ENCODE measurements at places on chromosomes 13 and 19.

- DNase-seq: no peak
Observed at GRCh38 chr19:24098359-24098758, 11.4 kb downstream of the ZNF254 start.

GRCh38 chr13:101942535-101943157, 459.2 kb downstream of the FGF14 start:
- DNase-seq: no peak

DNA sequence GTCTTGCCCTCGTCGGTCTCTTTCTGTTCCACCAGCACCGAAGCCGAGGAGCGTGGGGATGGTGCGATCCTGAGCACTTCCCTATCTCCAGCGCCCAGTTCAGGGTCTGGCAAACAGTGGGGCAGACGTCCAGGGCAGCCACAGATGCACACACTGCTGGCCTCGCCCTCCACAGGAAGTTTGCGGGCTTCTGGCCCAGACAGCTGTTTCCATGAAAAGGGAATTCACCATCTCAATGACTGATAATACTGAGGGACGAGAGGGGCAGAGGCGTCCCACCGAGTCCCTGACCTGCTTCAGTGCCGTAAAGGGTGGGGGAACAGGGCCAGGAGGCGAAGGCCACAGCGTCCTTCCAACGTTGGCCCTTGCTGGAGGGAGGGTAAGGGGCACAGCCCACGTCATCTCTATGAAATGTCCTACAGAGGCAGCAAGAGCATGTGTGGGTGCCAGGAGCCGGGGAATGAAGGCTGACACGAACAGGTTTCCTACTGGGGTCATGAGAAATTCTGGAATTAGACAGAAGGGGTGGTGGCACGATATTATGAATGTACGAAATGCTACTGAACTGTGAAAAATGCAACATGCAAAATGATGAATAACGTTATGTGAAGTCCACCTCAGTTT, 19.5 kb downstream of the SHC2 start:
- DNase-seq: no peak

DNA sequence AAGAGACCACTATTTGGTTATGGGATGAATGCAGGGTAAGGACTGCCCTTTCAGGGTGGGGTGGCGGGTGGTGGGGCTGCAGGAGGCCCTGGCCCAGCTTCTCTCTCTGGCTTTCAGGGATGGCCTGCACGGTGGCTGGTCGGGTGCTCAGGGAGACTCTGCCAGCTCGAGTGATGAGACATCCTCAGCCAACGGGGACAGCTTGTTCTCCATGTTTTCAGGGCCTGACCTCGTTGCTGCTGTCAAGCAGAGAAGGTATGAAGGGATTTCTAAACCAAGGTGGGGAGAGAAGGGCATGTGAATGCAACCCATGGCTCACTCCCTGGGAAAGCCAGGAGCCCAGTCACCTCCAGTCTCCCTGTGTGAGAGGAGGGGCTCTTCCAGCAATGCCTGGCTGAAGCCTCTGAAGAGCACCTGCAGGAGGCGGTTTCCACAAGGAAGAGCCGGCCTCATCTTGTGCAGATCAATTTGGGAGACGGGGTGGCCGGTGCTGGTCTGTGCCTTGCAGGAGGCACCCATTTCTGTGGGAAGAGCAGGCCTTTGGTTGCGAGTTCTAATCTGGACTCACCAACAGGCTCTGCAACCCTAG, 16.0 kb upstream of the GPI start:
- DNase-seq: no peak

DNA sequence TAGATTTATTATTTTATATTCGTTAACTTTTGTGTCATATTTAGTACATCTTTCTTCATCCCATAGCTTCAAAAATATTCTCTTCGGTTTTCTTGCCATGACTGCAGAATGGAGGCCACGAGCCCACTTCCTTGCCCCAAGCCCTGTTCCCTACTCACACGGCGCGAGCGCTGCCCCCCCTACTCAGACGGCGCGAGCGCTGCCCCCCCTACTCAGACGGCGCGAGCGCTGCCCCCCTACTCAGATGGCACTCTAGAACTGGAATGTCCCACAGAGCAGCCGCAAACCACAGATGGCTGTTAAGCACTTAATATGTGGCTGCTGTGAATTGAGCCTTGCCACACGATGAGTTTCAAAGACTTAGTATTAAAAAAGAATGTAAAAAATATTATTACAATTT, 102.2 kb upstream of the PEG3 start:
- peak; percentile 26 for DNase-seq

GRCh38 chr19:7554990-7555864, 19.7 kb downstream of the PNPLA6 start:
- DNase-seq: no peak

- peak; percentile 48 for DNase-seq
Observed at GRCh38 chr13:28493740-28494503, 1.0 kb downstream of the FLT1 start.

- no peak for DNase-seq
Observed at GRCh38 chr19:32823747-32824102, 45.8 kb downstream of the SLC7A9 start.

DNA sequence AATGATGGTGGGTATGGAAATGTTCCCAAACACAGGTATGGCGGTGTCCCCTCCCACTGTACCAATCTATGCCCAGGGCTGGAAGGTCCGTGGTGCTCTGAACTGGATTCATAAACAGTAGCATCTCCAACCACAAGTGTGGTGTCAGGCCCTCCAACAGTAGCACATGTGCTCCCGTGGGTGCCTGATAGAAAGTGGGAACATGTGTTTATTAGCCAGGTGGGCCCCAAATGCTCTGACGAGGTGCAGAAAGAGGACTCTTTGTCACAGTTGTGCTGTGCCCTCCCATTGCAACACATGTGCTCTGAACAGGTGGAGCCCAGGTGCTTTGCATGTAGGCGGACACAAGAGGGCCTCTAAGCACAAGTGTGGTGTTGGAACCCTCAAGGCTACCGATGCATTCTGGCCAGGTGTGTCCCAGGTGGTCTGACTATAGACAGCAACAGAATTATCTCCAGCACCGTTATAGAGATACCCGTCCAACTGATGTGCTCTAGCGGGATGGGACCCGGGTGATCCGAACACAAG, 75.4 kb upstream of the ZNF30 start:
- no peak for DNase-seq

DNA sequence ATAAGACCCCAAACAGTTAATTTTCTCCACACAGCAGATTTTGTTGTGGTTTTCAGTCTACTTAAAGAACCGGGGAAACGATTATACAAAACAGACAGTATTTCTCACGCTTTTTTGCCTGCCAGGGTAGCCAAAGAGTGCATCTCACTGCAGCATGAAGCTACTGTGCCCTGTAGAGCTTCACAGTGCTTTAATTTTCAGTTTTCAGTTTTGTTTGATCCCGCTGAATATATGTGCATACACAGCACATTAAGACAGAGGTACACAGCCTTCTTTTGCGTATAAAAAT, 215.0 kb downstream of the TEX29 start:
- DNase-seq: no peak

- DNase-seq: no peak
Observed at GRCh38 chr13:77038907-77039480, 12.0 kb upstream of the FBXL3 start.

DNA sequence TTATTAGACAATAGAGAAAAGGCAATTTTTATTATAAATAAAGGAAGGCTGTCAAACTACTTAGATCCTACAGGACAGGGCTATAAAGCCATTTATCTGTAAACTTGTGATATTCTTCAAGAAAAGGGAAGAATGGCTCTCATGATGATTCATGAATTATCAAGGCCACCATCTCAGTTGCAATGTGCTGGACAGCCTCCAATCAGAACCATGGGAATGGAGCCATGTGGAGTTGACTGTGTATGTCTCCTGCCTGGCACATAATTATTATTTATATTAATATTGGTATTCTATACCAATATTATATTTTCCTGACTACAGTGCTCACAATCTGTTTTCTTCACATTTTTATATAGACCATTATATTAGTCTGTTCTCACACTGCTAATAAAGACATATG, 560.5 kb upstream of the MIR17HG start:
- DNase-seq: no peak

DNA sequence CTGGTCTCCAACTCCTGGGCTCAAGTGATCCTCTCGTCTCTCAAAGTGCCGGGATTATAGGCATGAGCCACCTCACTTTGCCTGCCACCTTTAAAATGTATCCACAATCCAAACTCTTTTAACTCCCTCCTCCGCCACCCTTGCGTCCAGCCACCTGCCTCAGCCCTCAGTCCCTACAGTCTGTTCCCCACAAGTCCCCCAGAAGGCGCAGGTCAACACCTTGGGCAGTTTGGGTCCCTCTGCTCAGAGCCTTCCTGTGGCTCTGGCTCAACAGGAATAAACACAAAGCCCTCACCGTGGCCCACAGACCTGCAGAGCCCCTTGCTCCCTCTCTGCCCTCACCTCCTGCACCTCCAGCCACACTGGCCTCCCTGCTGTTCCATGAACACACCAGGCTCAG, 7.5 kb upstream of the EMC10 start:
- DNase-seq: no peak

DNA sequence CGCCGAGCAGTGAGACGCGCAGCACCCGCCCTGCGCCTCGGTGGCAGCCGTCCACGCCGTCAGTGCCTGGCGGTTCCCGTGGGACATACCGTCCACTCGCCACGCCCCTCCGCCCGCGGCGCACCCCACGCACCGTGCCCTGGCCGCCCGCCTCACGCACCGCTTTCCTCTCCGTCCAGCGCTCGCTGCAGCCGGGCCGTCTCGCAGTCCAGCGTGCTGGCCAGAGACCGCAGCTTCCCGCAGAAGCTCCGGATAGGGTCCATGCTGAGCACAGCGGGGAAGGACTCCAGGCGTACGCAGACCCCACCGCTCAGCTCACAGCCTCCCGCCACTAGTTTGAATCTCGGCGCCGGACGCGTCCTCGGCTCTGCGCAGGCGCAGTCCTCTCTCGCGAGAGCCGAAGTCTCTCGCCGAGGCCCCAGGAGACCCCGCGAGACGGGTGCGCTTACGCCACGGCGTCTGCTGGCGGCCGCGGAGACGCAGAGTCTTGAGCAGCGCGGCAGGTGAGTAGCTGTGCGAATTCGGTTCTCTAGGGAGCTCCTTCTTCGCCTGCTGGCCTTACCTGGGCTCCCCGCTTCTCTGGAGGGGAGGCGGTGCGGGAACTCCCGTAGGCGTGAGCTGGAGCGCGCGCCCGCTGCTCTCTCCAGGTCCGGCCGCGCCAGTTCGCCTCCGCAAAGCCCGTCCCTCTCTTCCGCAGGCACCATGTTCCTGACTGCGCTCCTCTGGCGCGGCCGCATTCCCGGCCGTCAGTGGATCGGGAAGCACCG, at the start of the genes MRPL57 and SKA3:
Gene MRPL57, plus strand, starts transcription at position 444 of the 767 bp plus-strand sequence. Its CDS starts 259 bp downstream, at position 703.
Gene SKA3, minus strand, starts transcription at position 338 of the 767 bp plus-strand sequence. Its CDS starts 75 bp downstream, at position 263.
- peak; percentile 97 for DNase-seq

DNA sequence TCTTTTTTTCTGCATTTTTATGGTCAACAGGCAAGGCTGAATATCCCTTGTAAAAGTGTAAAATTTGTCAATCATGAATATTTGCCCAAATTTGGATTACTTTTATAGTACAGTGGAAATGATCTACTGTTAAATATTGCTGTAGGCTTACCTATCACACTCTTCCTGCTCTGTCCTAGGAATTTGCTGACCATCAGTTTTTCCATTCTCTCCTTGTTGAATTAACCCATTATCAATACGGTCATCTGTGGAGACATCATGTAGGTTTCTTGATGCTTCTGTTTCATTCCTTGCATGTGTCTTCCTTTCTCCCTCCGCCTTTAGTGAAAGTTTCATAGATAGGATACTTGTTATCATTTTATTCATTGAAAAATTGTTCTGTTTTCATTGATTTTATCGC, 139.6 kb upstream of the TUBA3C start:
- no peak for DNase-seq

DNA sequence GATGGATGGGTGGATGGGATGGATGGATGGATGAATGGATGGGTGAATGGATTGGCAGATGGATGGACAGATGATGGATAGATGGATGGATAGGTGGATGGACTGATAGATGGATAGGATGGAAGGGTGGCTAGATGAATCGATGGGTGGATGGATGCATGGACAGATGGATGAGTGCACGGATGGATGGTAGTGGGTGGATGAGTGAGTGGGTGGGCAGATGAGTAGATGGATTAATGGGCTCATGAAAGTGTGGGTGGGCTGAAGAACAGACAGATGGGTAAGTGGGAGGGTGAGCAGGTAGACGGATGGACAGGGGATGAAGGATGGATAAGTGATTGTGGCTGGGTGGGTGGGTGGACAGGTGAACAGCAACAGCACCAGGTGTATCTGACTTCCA, 5.7 kb downstream of the SEMA6B start:
- no peak for DNase-seq

DNA sequence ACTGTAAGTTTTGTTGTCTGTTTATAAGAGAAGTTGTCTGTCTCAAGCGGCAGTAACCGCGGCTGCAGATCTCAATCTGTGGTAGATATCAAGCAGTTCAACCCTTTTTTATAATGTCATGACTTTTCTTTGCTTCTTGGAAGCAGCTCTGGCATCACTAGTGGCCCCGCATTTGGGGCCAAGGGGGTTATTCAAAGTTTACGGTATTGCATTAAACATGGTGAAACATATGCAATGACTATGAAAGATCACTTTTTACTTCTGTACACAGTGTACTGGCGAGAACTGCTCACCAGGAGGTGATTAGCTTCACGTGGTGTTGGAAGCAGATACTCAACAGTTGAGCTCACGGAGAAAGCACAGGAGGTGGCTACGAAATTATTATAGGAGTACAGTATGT, 4.6 kb upstream of the FFAR3 start:
- DNase-seq: peak; percentile 3

DNA sequence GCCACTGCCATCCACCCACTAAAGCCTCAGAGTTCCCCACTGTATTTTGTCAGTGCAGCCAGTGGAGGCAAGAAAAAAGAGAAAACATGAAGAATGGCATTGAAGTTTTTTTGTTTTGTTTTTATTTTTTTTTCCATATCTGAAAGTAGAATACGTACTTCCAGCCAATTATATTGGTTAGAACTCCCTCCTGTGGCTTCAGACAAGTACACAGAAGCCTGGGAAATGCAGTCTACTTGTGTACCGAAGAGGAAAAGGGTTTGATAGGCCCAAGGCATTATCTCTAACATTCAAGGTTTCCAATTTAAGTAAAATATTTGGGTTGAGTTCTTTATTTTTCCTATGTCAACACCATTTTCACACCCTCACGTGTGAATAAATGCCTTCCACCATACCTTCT, 696.2 kb upstream of the GPC6 start:
- DNase-seq: no peak

DNA sequence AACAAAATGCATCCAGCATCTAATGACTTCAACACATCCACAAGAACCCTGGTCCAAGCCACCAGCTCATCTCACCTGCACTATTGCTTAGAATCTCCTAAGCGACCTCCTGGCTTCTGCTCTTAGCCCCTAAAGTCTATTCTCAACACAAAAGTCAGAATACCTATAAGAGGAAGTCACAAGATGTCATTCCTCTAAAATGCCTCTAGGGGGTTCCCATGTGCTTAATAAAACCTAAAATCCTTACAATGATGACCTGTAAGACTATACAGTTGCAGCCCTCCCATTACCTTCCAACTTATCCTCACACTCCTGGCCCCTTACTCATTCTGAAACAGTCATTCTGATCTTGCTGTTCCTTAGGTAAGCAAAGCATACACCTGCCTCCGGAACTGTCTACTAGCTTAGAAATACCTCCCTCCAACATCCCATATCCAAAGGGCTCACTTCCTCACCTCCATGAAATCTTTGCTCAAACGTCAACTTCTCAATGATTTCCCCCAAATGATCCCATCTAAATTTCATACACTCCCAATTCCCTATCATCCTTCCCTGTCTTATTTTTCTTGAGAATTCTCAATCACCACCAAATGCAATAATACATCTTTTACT, 10.0 kb downstream of the ATP7B start:
- peak; percentile 73 for DNase-seq

Measured in GM13977 (cell line).